ENCODE measurements at places on chromosomes 4 and X. TPM values are rescaled to one million over a fixed set of nuclear protein-coding genes. Genes with fewer than 3 reads are reported as not detected.

The GLRA3 gene
- total RNA-seq, result not detected

The MND1 gene
- 0.62 TPM for total RNA-seq

The FRG2 gene
- not detected for total RNA-seq

The PDZD11 gene
- 33.9 TPM for total RNA-seq

The EDA gene
- total RNA-seq, result 12.4 TPM
